ENCODE measurements at places on chromosomes 7 and 10.

DNA sequence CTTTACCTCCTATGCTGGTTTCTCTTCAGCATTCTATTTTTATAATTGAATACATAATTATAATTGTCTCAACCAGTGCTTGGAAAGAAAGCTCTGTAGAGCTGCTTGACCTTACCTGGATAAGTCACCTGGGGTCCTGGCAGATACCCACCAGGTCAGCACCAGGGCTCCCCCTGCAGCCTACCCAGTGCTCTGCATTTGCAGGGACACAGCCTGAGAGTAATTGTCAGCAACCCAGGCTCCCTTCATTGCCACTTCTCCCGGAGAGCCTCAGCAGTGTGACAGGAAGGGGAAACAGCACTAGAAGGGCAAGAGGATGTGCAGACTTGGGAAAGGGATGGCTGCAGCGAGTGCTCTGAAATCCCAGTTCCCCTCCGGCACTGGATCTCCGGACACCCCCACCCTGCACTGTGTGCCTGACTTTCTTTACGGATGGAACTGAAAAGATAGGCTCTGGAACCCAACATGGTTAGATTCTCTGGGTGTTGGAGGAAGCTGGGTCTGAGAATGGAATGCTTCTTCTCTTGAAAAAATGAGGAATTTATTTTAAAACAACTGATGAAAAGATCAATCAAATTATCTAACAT lies 11.4 kb upstream of the PAX4 start:
- DNase-seq, result no peak

DNA sequence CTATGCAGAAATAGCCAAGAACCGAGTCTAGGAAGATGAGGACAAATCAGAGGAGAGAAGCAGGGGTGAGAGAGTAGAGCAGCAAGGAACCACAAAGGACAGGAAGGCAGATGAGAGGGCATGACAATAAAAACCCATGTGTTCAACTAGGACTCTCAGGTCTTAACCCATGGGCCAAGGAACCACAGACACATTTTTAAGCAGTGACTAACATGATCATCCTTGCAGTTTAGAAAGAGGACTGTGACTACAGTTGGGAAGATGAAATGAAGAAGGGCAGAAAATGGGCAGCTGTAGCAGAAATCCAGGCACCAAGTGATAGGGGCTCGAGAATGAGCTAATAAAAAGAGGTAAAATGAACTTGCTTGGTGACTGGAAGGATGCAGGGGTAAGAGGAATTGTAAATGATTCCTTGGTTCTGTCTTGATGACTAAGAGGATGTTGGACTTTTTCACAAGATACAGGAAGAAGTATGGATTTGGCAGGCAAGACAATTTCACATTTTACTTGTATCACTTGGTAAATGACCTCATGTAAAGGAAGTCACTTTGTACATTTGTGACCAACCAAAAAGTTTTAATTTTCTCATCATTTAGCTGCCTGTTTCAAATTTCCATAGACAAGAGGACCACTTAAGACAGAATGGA lies 22.8 kb downstream of the SGMS1 start:
- DNase-seq, result no peak

DNA sequence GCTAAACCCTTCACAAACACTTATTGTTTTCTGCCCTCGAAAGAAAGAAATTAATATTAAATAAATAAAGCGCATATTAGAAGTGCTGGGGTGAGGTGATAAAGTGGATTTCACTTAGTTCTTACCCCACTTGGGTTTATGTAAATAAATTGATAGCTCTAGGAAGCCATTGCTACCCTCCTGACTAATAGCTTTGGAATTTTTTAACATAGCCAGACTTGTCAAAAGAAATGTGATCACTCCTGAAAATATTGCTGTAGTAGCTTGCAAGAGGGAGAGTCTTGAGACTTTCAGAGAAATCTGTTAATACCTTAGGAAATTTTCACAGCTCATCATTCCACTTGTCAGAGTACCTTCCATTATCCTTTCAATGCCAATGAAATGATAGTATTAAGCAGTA lies 7.6 kb downstream of the ARL5B start:
- no peak for DNase-seq

- DNase-seq, result no peak
Observed at GRCh38 chr10:112959207-112959838, 9.3 kb downstream of the TCF7L2 start.

- DNase-seq, result no peak
Observed at GRCh38 chr10:80476685-80477084, 22.6 kb downstream of the TSPAN14 start.
